ENCODE measurements at places on chromosomes 3 and 15. TPM values are rescaled to one million over a fixed set of nuclear protein-coding genes. Genes with fewer than 3 reads are reported as not detected.

Gene GOLGA8J
- total RNA-seq = not detected

Gene HAPLN3
- 7.4 TPM for total RNA-seq

Gene CHRFAM7A
- 0.23 TPM for total RNA-seq

Gene STAB1
- under 0.01 TPM for total RNA-seq

Gene GNAT1
- not detected for total RNA-seq
